Stimulated activated CD4-positive, alpha-beta T cell treated with anti-CD3 and anti-CD28 coated beads, Interleukin-1b, Interleukin-23, amount 100 ng/mL, for 1 hour (primary cell): ENCODE measurements at places on chromosomes 12 and 14.

GRCh38 chr12:64538121-64538520 is 72.2 kb upstream of the RASSF3 start:
- DNase-seq = no peak

DNA sequence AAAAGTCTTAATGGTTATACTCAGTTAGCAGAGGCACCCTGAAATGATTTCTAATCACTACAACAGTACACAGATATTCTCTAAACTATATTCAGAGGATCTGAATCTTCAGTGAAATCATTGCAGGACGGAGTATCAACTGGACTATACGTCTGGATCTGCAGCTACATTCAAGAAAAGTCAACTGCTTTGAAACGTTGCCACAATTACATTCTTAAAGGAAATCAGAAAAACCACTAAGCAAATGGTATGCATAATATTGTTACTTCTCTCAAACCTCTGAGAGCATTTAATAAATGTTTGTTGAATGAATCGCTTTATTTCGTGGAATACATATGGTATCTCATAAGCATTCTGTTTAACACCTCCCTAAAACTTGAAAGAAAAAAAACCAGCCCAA is 67.4 kb downstream of the MED13L start:
- no peak for DNase-seq

- DNase-seq = no peak
Measured at GRCh38 chr12:48875944-48876515, 10.4 kb upstream of the RND1 start.

DNA sequence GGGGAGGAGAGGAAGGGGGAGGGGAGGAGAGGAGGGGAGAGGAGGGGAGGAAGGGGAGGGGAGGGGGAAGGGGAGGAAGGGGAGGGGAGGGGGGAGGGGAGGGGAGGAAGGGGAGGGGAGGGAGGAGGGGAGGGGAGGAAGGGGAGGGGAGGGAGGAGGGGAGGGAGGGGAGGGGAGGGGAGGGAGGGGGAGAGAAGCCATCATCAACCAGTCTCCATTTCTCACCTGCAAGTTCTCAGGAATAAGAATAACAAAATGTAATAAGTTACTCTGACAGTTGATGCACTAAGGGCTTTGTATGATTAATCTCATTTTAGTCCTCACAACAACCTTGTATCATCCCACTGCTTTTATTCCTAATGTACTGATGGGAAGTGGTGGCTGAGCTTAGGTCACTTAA is 59.1 kb upstream of the TMEM263 start:
- DNase-seq = no peak

GRCh38 chr14:101328412-101329028 is 232.8 kb upstream of the DIO3 start:
- DNase-seq = no peak
